ENCODE measurements at places on chromosomes 3 and 15.

DNA sequence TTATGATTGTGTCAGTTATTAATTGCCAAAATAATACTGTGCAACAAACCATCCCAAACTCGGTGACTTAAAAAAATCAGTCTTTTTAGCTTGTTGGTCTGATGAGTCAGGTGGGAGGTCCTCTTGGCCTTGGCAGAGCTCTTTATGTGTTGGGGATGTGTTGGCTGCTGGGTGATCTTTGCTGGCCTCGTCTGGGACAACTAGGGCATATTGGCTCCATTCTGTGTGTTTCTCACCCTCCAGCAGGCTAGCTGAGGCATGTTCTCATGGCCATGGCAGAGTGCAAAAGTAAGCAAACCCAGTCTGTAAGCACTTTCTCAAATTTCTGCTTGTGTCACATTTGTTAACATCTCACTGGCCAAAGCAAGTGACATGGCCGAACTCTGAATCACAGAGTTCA, 251.6 kb downstream of the RPLP1 start:
- no peak for DNase-seq

DNA sequence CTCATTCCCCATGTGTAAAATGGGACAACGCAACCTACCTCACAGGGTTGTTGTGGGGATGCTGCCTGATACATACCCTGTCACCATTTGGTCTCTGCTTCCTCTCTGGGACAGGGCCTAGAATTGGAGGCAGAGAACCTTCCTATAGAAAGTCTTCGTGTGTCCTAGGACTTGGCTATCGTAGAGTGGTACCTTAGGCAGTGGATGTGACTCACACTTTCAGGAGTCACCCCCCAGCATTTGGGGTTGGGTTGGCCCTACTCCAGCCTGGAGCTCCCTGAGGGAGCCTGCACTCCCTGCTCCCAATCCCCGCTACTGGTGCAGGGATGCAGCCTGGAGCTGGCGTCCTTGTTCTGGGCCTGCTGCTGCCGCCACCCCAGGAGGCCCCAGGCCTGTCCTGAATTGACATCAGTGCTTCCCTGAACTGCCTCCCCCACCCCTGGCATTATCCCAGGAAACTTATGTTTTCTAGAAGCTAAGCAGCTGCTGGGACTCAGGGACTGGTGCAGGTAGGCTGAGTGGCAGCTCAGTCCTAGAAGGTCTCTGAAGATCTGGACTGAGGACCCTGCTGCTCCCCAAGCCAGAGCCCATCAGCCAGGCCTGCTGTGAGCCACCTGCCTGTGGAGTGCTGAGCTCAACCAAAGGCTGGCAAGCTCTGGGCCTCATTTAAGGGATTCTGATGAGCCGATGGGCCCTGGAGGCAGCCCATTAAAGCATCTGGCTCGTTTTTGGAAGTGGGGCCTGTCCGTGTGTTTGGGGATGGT, 9.9 kb downstream of the C15orf39 start:
- DNase-seq = no peak

GRCh38 chr15:50774450-50774849, 8.9 kb upstream of the SPPL2A start:
- peak; percentile 4 for DNase-seq

GRCh38 chr3:108037770-108038169, 53.1 kb downstream of the CD47 start:
- DNase-seq = no peak

GRCh38 chr3:37751967-37752648, 109.6 kb upstream of the CTDSPL start:
- DNase-seq = no peak

DNA sequence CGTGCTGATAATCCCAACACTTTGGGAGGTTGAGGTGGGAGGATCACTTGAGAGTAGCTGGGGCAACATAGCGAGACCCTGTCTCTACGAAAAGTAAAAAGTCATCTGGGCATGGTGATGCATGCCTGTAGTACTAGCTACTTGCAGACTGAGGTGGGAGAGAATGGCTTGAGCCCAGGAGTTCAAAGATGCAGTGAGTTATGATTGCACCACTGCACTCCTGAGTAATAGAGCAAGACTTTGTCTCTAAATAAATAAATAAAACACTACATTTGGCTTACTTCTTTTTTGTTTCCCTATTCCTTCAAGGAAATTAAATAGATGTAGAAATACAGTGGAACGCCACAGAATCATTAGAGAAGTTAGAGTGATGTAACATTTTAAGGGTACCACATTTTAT, 20.1 kb upstream of the LDHAL6B start:
- DNase-seq = no peak

GRCh38 chr15:85298366-85298765, 82.0 kb upstream of the AKAP13 start:
- no peak for DNase-seq

DNA sequence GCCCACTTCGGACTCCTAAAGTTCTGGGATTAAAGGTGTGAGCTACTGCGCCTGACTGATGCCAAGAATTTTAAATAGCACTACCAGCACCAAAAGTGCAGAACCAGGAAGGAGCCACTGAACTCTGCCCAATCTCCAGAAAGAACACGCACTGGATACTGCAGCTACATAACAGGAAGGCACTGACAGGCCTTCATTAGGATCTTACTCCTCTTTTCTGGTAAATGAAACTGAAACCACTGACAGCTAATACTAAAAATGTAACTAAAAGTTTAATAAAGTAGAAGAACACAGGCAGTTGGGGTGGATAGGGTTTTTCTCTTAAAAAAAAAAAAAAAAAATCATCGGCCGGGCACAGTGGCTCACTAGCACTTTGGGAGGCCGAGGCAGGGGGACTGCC, 74.1 kb upstream of the CHRM5 start:
- no peak for DNase-seq

DNA sequence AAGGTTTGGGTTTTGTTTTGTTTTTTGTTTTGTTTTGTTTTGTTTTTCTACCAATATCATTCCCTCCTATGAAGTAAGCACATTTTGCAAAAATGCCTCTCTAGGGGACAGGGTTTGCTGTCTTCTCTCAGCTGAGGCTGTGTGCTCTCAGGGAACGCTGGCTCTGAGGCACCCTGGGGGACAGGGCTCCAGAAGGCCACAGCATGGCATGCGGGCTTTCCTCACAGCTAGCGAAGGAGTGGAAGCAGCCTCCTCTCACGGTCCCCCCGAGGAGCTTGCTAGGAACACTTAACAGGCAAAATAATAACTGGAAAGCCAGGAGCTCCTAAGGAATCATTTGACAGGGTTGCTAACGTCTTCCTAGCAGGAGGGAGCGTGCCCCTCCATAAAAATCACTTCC, 227.7 kb upstream of the ST8SIA2 start:
- DNase-seq = no peak

DNA sequence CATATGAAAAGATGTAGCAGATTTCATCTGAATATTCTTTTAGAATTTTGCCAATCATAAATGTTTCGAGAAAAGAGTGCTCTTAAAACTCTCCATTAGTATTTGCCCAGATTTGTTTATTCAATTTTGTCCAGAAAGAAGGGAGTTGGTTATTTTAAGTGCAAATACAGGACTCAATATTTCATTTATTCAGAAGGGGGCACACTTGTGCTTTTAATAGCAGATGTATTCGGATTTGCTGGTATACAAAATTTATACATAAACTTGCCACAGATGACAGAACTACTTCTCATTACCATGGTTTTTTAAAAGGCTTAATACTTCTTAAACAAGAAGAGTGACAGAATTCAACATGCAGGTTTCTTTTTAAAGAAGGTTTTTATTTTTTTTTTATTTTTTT, 69.8 kb upstream of the GRM7 start:
- DNase-seq = no peak

- no peak for DNase-seq
Observed at GRCh38 chr3:179933914-179934313, 102.8 kb downstream of the PEX5L start.

DNA sequence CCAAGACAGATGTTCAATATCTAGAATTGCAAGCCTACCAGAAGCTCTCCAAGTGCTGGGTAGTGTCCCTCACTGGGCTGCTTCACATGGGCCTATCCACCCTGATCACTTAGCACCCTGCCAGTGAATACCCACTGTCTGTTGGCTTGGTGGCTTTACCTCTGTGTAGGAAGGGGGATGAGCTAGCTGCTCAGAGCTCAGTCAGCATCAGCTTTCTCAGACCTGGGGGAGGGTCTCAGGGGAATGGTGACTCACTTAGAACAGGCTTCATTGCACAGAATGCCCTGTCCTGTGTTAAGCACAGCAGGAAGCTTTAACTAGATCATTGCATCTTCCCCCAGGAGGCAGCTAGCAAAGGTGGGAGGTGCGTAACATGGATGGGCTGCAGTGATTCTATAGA, 209.8 kb downstream of the PDCD6IP start:
- no peak for DNase-seq

- no peak for DNase-seq
Observed at GRCh38 chr3:14047841-14048240, 76.8 kb downstream of the CHCHD4 start.

DNA sequence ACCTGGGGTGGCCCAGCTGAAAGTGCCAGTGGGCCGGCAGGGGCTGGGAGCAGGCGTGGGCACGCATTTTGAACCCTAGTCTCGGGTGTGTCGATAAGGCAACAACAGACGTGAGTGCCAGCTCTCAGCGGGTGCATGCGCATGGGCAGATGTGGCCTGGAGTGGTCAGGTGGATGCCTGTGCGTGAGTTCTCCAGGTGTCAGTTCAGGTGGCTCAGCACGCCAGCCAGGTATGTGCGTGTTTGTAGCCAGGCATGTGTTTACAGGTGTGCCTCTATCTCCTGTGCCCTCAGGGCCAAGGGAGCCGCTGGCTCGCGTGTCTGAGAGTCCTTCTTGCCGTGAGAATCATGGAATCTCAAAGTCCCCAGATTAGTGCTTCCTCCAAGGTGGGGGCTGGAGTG, 14.8 kb downstream of the CYP1A2 start:
- DNase-seq = no peak

GRCh38 chr15:89177633-89178306, 43.6 kb downstream of the RLBP1 start:
- DNase-seq = peak; percentile 66

- peak; percentile 23 for DNase-seq
Observed at GRCh38 chr3:185537369-185537970, 14.9 kb downstream of the LIPH start.

DNA sequence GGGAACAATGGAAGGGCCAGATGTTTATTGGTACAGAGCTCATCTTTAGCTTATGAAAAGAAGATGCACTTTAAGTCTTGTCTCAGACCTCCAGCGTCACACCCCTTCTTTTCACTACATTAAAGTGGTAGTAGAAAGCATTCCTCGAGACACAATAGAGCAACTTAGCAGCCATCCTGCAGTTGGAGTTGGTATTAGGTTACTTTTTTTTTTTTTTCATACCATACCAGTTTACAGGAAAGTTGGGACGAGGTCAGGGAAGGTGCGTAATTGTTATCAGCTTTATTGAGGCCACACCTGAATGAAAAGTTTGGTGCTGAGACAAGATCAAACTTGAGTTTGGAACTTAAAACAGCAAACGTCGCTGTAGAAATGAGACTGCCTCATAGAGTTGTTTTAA, 203.8 kb downstream of the SOX2 start:
- DNase-seq = no peak

GRCh38 chr3:50571486-50571885, 2.2 kb downstream of the HEMK1 start:
- no peak for DNase-seq

GRCh38 chr3:166125179-166125578, 288.0 kb upstream of the BCHE start:
- no peak for DNase-seq

GRCh38 chr3:133838916-133839800, 33.5 kb downstream of the SRPRB start:
- no peak for DNase-seq

DNA sequence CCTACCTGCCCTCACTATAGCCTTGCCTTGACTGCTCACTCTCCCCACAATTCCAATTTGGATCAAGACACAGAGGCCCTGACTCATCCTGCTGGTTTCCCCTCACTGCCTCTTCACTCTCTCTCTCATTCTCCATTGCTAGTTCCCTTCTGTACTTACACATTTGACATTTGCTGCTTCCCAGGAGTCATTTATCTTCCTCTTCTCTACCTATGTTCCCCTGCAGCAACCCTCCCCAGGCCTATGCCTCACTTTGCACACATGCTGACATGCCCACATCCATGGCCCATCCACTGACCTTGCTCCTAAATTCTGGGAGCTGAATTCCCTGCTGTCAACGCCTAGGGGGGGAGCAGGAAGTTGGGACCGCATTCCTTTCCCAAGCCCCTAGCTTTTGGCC, 82.2 kb downstream of the SRGAP3 start:
- DNase-seq = no peak

GRCh38 chr3:197508051-197508451, 47.7 kb downstream of the BDH1 start:
- DNase-seq = no peak

- DNase-seq = no peak
Observed at GRCh38 chr15:56454836-56455235, 10.1 kb downstream of the MNS1 start.

- DNase-seq = no peak
Observed at GRCh38 chr15:31605467-31605931, 278.9 kb downstream of the KLF13 start.

DNA sequence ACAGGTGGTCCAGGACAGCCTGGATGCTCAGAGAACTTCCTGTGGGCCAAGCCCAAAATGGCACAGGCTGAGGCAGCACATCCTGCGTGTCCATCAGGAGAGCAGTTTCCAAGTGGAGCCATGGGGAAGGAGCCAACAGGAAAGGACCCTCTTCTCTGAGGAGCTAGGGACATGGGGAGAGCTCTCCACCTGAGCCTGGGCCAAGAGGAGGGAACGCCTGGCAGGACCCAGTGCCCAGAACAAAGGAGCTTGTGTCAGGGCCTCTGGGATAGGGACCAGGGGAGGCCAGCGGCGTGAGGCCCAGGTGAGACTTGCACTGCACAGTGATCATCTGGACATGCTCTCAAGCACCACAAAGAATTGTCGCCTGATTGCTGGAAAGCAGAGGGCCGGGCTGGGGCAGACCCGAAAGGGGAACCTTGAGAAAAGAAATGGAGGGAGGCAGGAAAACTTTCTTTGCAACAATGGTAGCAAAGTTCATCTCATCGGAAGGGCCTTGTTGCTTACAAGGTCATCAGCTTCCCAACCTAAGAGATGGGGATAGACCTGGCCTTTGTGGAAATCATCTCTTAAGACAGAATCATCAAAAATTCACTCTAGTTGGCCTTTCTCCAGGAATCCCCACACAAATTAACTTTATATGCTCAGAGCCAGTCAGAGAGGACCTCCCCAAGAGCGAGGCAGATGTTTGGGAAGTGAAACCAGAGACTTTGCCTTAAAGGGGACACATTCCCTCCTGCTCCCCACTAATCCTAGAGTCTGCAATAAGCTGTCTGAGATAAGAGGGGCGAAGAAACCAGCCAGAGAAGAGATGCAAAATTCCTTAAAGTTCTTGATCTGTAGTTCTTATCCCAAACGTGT, 47.7 kb upstream of the HES1 start:
- DNase-seq = no peak
